ENCODE measurements at places on chromosomes 4 and X.

DNA sequence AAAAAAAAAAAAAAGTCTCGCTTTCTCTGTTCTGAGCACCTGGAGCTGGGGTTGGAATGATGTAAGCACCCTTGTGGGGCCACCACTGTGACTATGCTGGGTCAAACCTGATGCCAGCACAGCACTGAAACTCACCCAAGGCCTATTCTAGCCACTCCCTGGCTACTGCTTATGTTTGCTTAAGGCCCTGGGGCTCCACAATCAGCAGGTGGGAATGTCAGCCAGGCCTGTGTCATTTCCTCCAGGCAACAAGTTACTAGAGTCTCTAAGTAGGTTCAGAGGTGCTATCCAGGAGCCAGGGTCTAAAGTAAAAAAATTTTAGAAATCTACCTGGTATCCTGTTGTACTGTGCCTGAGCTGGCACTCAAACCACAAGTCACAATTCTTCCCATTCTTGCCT, 1306.8 kb downstream of the STIM2 start:
- DNase-seq: no peak

GRCh38 chr4:25856756-25857155, 6.0 kb downstream of the SEL1L3 start:
- no peak for DNase-seq

- no peak for DNase-seq
Observed at GRCh38 chrX:95974890-95975289, 709.8 kb upstream of the DIAPH2 start.

- no peak for DNase-seq
Observed at GRCh38 chr4:179441596-179441995, 1999.4 kb upstream of the AGA start.

DNA sequence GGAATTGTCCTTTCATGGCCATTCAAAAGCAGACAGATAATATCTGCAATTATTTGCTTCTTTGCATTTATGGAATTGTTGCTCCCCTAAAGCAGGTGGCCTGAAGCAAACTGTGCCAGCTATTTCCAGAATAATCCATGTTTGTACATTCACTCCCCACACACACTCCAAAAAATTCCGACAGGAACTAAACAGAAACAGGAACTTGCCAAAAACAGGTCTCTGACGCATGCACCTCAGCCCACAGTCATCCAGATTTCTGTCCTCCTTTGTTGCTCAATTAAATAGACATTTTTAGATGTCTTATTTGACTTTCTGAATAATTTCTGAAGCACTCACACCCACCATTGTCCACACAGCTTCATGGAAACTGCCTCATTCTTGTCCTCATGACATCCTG, 71.5 kb upstream of the EDNRA start:
- no peak for DNase-seq

GRCh38 chrX:154986826-154987575, 35.5 kb downstream of the F8 start:
- no peak for DNase-seq

- DNase-seq: no peak
Observed at GRCh38 chr4:101864660-101865059, 74.1 kb downstream of the BANK1 start.

GRCh38 chr4:181216501-181216900, 1026.7 kb upstream of the TENM3 start:
- no peak for DNase-seq

- no peak for DNase-seq
Observed at GRCh38 chr4:54556051-54556450, 101.7 kb upstream of the KIT start.
